Stimulated activated CD4-positive, alpha-beta T cell treated with anti-CD3 and anti-CD28 coated beads, TNF-alpha, amount 100 ng/mL, for 1 hour (primary cell): ENCODE measurements at places on chromosomes 2 and 18.
A peak's percentile ranks its signal among the peaks of the same experiment; 100 is the strongest.

GRCh38 chr2:201656102-201656501 lies 12.8 kb upstream of the TMEM237 start:
- no peak for DNase-seq

- DNase-seq = no peak
Measured at GRCh38 chr2:171390941-171391516, 42.8 kb downstream of the METTL8 start.

DNA sequence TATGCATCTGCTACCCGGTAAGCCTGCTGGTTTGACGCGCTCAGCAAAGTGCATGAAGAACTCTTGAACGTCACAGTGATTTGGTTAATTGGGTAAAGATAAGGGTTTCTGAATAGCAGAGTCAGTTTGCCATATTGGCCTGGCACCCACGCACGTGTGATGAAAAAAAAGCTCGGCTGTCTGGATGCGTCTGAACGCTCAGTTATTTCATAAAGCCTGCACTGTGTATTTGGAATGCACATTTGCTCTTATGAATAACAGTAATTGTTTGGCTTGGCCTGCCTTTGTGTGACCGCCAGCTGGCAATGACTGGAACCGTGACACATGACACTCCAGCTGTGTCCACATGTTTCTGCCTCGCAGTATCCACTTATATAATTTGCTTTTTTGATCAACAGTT lies 129.2 kb upstream of the MEIS1 start:
- no peak for DNase-seq

GRCh38 chr2:69798909-69799526 lies 30.4 kb upstream of the GMCL1 start:
- no peak for DNase-seq

- no peak for DNase-seq
Measured at GRCh38 chr2:120650022-120650644, 85.5 kb upstream of the GLI2 start.

GRCh38 chr2:30254685-30255001 lies 23.3 kb downstream of the LBH start:
- no peak for DNase-seq

DNA sequence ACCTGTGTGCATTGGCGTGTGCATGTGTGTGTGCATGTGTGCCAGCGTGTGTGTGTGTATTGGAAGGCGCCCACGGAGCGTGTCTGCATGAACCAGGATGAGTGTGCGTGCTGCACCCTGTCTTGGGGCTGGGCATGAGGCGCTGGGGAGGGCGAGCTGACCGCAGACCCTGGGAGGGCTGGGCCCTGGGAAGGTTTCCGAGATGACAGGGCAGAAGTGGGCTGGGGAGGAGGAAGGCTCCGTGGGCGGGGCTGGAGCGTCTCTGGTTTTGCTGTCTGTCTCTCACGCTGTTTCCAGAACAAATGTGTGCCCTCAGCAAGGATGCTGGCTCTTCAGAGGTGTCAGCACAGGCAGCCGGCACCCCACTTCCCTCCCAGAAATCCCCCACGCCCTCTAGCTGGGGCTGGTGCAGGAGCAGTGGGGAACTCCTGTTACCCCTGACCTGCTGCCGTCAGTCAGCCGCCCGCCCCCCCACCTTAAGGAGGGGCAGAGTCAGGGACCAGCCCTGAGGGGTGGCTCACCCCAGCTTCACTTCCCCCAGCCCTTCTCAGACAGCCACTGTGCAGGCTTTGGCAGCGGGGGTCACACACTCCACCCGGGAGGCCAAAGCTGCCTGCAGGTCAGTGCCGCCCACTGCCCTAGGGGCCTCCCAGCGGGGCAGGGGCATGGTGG lies at the start of gene GPR35:
Gene GPR35 (plus strand): TSS at position 531 of the 672 bp plus-strand sequence. CDS start 4,473 bp downstream, outside the sequence.
- peak; percentile 55 for DNase-seq
